ENCODE measurements at places on chromosomes 5 and 9. TPM values are rescaled to one million over a fixed set of nuclear protein-coding genes. Genes with fewer than 3 reads are reported as not detected.
A peak's percentile ranks its signal among the peaks of the same experiment; 100 is the strongest.

GRCh38 chr5:166618526-166618925, 1672.9 kb upstream of the WWC1 start:
- no peak overlapping the region for H3K27ac ChIP-seq
- no peak for DNase-seq
- no peaks in the 10 kb centered on the region for H3K27me3 ChIP-seq

- peak; percentile 7 for DNase-seq
- H3K4me1 ChIP-seq, result no peaks in the 10 kb centered on the region
- no peaks in the 10 kb centered on the region for H3K27me3 ChIP-seq
- no peaks in the 10 kb centered on the region for H3K36me3 ChIP-seq
- H3K27ac ChIP-seq, result no peak overlapping the region
These were observed 55.9 kb upstream of the SLCO6A1 start for GRCh38 chr5:102554728-102555127.

- no peak overlapping the region for H3K27ac ChIP-seq
- peaks cover 4% of the 10 kb centered on the region for H3K36me3 ChIP-seq
- H3K27me3 ChIP-seq, result no peaks in the 10 kb centered on the region
- H3K4me1 ChIP-seq, result peaks cover 8% of the 10 kb centered on the region
- no peak for DNase-seq
These were observed 2.6 kb downstream of the HDAC3 start for GRCh38 chr5:141633871-141634561.

GRCh38 chr9:136352682-136353081, 10.9 kb downstream of the DNLZ start:
- H3K4me1 ChIP-seq, result peaks cover 12% of the 10 kb centered on the region
- H3K4me3 ChIP-seq, result no peak overlapping the region
- H3K27me3 ChIP-seq, result no peaks in the 10 kb centered on the region
- DNase-seq, result no peak
- no peaks in the 10 kb centered on the region for H3K36me3 ChIP-seq
- H3K27ac ChIP-seq, result no peak overlapping the region

GRCh38 chr5:55601204-55601618, 66.4 kb upstream of the PLPP1 start:
- no peaks in the 10 kb centered on the region for H3K27me3 ChIP-seq
- no peak overlapping the region for H3K4me3 ChIP-seq
- peak overlapping the region; percentile 98 for H3K27ac ChIP-seq
- peak; percentile 85 for DNase-seq

DNA sequence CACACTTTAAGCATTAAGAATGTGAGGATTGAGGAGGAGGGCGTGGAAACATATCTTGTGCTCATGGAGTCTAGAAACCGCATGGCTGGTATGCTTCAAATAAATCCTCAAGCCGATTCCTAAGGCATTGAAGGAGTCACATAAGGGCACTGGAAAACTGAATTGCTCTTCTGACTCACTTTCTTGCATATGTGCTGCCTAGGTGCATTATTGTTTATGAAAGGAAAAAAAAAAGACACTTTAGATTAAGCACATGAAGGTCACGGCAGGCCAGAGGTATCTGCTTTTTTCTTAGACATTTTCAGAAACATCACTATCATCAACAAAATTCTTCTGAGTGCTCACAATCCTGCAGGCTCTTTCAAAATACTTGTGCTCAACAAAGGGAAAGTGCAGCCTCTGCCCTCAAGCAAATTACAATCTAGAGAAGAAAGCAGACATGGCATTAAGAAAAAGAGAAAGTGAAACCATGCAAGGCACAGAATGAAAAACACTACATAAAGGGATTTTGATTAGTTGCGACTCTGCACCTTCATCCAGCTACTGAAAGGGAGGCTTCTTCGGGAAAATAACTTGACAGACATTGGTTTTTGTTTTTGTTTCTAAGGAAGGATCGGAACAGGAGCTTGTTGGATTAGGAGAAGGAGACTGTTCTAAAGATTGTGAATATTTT, 2117.6 kb downstream of the MAT2B start:
- DNase-seq, result no peak
- H3K36me3 ChIP-seq, result no peaks in the 10 kb centered on the region
- H3K27me3 ChIP-seq, result no peaks in the 10 kb centered on the region
- H3K4me1 ChIP-seq, result no peaks in the 10 kb centered on the region
- no peak overlapping the region for H3K27ac ChIP-seq

GRCh38 chr9:137396227-137396626, 26.7 kb downstream of the EXD3 start:
- H3K27ac ChIP-seq, result no peak overlapping the region
- no peaks in the 10 kb centered on the region for H3K27me3 ChIP-seq
- no peak for DNase-seq
- H3K4me3 ChIP-seq, result no peak overlapping the region
- H3K36me3 ChIP-seq, result no peaks in the 10 kb centered on the region

The PCDHB9 gene
- not detected for total RNA-seq

The TSLP gene
- not detected for total RNA-seq

GRCh38 chr9:114777821-114778609, 27.8 kb downstream of the TNFSF15 start:
- no peaks in the 10 kb centered on the region for H3K27me3 ChIP-seq
- no peak overlapping the region for H3K4me3 ChIP-seq
- H3K27ac ChIP-seq, result no peak overlapping the region
- DNase-seq, result no peak
- H3K4me1 ChIP-seq, result no peaks in the 10 kb centered on the region

DNA sequence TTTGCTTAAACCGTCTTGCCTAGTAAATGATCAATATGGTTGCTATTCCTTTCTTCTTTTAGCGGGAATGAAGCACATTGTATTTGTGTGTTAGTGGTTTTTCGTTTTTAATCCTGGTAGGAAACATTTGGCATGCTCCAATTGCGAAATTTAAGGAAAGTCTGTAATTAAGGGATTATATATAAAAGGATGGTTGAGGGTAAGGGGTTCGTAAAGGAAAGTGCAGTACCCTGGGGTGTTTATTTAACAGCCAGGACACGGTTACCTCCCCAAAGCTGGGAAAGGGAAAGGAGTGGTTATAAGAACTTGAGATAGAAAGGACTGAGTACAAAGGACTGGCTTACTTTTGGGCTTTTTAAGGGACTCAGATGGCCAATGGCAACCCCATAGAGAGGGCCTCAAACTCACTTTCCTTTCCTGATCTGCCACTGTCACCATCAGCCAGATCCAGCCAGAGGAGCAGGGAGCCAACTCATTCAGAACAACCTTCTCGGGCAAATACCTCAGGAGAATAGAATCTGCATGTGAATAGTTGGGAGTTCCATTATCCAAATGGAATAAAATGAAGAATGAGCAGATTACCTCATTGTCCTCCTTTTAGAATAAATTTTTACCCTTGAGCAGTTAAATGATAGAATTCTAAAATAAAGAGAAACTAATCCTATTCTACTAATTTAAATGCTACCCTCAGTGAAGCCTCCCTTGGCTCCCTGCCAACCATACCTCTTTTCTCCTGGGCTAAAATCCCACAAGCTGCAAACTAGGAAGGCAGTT, 117.7 kb downstream of the SNCAIP start:
- H3K4me3 ChIP-seq, result no peak overlapping the region
- no peaks in the 10 kb centered on the region for H3K36me3 ChIP-seq
- no peaks in the 10 kb centered on the region for H3K4me1 ChIP-seq
- no peak for DNase-seq
- no peaks in the 10 kb centered on the region for H3K27me3 ChIP-seq
- no peak overlapping the region for H3K27ac ChIP-seq

- H3K4me3 ChIP-seq, result no peak overlapping the region
- H3K27me3 ChIP-seq, result no peaks in the 10 kb centered on the region
- DNase-seq, result no peak
- H3K4me1 ChIP-seq, result no peaks in the 10 kb centered on the region
- H3K27ac ChIP-seq, result no peak overlapping the region
These were observed 127.1 kb downstream of the MRPS30 start for GRCh38 chr5:44935871-44936270.

- DNase-seq, result no peak
- no peaks in the 10 kb centered on the region for H3K4me1 ChIP-seq
- no peaks in the 10 kb centered on the region for H3K27me3 ChIP-seq
- no peak overlapping the region for H3K27ac ChIP-seq
- no peaks in the 10 kb centered on the region for H3K36me3 ChIP-seq
- no peak overlapping the region for H3K4me3 ChIP-seq
These were observed 18.0 kb upstream of the CTSL start for GRCh38 chr9:87707805-87708506.

The MAMDC4 gene
- total RNA-seq, result 10.8 TPM

- DNase-seq, result no peak
- H3K4me1 ChIP-seq, result no peaks in the 10 kb centered on the region
- no peak overlapping the region for H3K27ac ChIP-seq
- H3K27me3 ChIP-seq, result no peaks in the 10 kb centered on the region
- no peak overlapping the region for H3K4me3 ChIP-seq
These were observed 256.0 kb downstream of the FBXL17 start for GRCh38 chr5:108125771-108126511.

The KIF3A gene
- total RNA-seq, result 15.3 TPM

GRCh38 chr5:142466195-142466971, 141.6 kb upstream of the SPRY4 start:
- no peak overlapping the region for H3K4me3 ChIP-seq
- H3K4me1 ChIP-seq, result no peaks in the 10 kb centered on the region
- no peaks in the 10 kb centered on the region for H3K27me3 ChIP-seq

The CACNA1B gene
- total RNA-seq, result 0.11 TPM

DNA sequence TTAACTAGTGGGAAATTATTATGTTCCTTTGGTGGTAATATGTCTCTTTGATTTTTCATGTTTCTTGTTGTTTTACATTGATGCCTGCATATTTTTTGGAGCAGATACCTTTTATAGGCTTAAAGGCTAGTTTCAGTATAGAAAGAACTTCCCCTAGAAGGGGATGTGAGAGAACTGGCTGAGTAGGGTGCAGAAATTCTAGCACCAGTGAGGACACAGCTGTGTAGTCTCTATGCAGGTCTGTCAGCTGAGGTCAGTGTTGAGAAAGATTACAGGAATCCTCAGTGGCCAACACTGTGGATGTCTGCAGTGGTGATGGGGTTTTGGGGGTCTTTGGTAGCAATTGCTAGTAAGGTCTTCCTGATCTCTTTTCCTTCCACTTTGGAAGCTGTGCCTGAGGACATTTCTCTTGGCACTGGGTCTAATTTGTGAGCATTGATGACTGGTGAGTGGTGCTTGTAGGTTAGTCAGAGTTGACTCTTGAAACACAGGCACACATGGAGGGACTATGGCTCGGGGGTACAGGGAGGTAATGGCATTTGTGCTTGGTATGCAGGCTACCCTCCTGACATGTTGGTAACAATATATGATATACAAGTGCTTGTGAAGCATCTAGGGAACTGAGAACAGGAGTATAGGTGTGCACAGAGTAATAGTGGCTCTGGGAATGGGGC, 221.4 kb downstream of the SPATA31D1 start:
- no peaks in the 10 kb centered on the region for H3K4me1 ChIP-seq
- no peak overlapping the region for H3K27ac ChIP-seq
- no peaks in the 10 kb centered on the region for H3K27me3 ChIP-seq
- no peak for DNase-seq
- H3K36me3 ChIP-seq, result no peaks in the 10 kb centered on the region

The QRFP gene
- not detected for total RNA-seq

The LOX gene
- total RNA-seq, result 4.9 TPM

- no peaks in the 10 kb centered on the region for H3K27me3 ChIP-seq
- no peaks in the 10 kb centered on the region for H3K36me3 ChIP-seq
- H3K4me3 ChIP-seq, result no peak overlapping the region
- no peak for DNase-seq
- H3K4me1 ChIP-seq, result no peaks in the 10 kb centered on the region
These were observed 6.5 kb upstream of the GGTA1 start for GRCh38 chr9:121505903-121506735.

DNA sequence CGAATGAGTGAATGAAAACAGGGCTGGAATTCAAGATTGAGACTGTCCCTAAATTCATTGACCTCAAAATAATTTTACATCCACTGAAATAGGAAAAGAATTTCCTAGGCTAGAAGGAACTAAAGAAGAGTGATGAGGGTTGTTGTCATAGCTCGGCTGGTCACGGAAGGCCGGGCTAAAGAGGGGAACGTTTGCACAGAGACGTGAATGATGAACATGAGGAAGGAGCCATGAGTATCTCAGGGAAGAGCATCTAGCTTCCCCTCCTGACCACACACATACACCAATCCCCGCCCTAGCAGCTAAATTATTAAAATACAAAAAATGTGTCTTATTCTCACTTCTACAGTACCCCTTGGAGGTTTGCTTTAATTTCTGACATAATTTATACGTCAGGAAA, 124.4 kb upstream of the ABCA1 start:
- H3K36me3 ChIP-seq, result no peaks in the 10 kb centered on the region
- no peak overlapping the region for H3K4me3 ChIP-seq
- peaks cover 38% of the 10 kb centered on the region for H3K4me1 ChIP-seq
- no peak overlapping the region for H3K27ac ChIP-seq
- no peaks in the 10 kb centered on the region for H3K27me3 ChIP-seq
- DNase-seq, result no peak

The PCDHB15 gene
- not detected for total RNA-seq

The PDE6A gene
- total RNA-seq, result 2.5 TPM

GRCh38 chr9:110887276-110887675, 151.0 kb downstream of the LPAR1 start:
- no peaks in the 10 kb centered on the region for H3K4me1 ChIP-seq
- no peak for DNase-seq
- H3K27me3 ChIP-seq, result no peaks in the 10 kb centered on the region
- no peaks in the 10 kb centered on the region for H3K36me3 ChIP-seq
- no peak overlapping the region for H3K4me3 ChIP-seq

GRCh38 chr5:126755593-126755992, 21.3 kb upstream of the LMNB1 start:
- no peaks in the 10 kb centered on the region for H3K27me3 ChIP-seq
- H3K4me3 ChIP-seq, result no peak overlapping the region
- H3K36me3 ChIP-seq, result no peaks in the 10 kb centered on the region
- no peak overlapping the region for H3K27ac ChIP-seq

- H3K27ac ChIP-seq, result no peak overlapping the region
- H3K36me3 ChIP-seq, result no peaks in the 10 kb centered on the region
- no peaks in the 10 kb centered on the region for H3K27me3 ChIP-seq
- DNase-seq, result no peak
- no peaks in the 10 kb centered on the region for H3K4me1 ChIP-seq
These were observed 6.2 kb upstream of the CYFIP2 start for GRCh38 chr5:157259699-157260098.

GRCh38 chr5:82164977-82165713, 113.0 kb downstream of the RPS23 start:
- H3K27me3 ChIP-seq, result no peaks in the 10 kb centered on the region
- DNase-seq, result no peak
- H3K36me3 ChIP-seq, result no peaks in the 10 kb centered on the region

DNA sequence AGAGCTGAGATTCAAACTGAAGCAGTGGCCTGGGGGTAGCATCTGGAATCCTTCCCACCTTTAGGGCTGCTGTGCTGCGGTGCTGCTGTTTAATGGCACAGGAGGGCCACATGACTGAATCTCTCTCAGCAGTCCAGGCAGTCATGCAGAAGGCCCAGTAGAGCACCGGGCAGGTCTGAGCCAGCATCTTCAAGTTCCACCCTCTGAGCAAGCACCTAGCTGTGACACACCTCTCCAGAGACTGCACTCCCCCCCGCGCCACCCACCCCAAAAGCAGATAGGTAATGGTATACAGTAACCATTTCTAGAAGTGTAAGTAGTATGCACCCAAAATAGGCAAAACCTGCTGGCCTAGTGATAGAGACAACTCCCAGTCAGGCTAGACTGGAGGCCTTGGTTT, 8.2 kb downstream of the IL4 start:
- peaks cover 3% of the 10 kb centered on the region for H3K4me1 ChIP-seq
- no peaks in the 10 kb centered on the region for H3K27me3 ChIP-seq
- H3K36me3 ChIP-seq, result no peaks in the 10 kb centered on the region
- H3K4me3 ChIP-seq, result no peak overlapping the region

- peak within 1 kb of the TSS; percentile 61 for H3K4me3 ChIP-seq
- no peaks in the 10 kb centered on the region for H3K36me3 ChIP-seq
These were observed at the start of gene CDH6 for GRCh38 chr5:31193591-31194467. Gene CDH6, plus strand, starts transcription at chr5:31193686. Its CDS starts 73,788 bp downstream, at chr5:31267474.

The GPX8 gene
- total RNA-seq, result 18.8 TPM

- H3K27me3 ChIP-seq, result no peaks in the 10 kb centered on the region
- no peak for DNase-seq
- H3K4me1 ChIP-seq, result no peaks in the 10 kb centered on the region
- H3K4me3 ChIP-seq, result no peak overlapping the region
- H3K27ac ChIP-seq, result no peak overlapping the region
- no peaks in the 10 kb centered on the region for H3K36me3 ChIP-seq
These were observed 7.2 kb upstream of the TARS1 start for GRCh38 chr5:33433303-33434240.
